Fibroblast of skin of abdomen (primary cell): ENCODE measurements at places on chromosomes 4 and X.

DNA sequence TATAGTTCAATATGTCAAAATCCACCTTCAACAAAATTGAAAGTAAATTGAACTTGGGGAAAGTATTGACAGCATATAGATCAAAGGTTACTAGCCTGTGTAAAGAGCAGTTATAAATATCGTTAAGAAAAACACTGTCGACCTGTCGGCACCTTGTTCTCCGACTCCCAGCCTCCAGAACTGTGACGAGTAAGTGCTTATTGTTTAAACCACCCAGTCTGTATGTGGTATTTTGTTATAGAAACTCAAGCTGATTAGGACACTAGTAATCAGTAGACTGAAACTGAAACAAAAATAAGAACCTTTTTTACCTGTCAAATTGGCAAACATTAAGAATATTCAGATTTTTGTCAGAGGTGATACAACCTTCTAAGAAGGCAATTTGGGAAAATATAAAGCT, 17.0 kb downstream of the HTT start:
- no peak for DNase-seq

- DNase-seq, result peak; percentile 39
These were observed 82.4 kb upstream of the PACRGL start for GRCh38 chr4:20617678-20618396.

DNA sequence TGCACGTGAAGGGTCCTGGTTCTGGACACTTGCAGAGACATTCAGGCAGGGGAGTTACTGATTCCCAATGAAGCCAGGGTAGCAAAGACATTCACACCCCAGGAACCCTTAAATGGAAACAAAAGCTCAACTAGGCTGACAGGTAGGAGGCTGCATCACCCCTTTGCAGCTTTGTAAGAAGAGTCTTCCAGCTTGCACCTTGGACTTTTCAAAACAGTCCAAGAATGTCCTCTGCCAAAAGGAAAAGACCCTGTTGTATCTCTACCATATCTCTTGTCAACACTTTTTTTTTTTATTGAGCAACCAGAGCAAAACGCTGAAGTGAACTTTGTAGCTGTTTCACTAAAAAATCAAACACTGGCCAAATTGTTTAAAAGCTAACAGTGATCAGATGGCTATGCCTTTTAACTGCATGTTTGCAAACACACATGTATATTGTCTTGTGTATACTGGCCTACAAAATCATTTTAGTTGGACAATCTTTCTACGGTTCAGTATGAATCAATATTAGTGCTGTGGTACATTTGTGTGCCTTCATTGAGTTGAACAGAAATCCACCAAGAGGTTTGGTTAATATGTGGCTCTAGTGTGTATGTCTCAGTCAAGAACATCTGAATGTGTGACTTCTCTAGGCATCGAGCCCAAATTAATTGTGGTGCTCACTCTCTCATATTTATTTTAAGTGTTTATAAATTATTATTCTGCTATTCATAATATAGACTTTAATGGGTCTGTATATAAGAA, 18.5 kb upstream of the WWC2 start:
- DNase-seq, result no peak

GRCh38 chrX:42398967-42399631, 378.9 kb downstream of the PPP1R2C start:
- DNase-seq, result no peak

DNA sequence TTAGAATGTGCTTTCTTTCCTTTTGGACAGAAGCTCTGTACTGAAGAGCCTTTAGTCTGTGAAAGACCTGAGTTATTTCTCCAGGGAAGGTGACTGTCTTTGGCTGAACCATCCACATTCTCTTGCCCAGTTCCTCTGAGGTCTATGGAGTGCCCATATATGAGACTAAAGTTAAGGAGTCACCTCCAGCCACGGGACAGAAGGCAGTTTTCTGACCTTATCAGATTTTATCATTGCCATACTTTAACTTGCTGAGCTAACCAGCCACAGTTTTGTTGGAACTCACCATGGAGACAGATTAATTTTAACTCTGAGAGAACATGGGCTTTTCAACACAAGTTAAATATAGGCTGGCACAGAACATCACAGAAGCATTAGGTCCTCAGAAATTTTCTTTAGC, 26.3 kb downstream of the IL1RAPL1 start:
- no peak for DNase-seq

- DNase-seq, result no peak
These were observed 546.5 kb upstream of the FAT1 start for GRCh38 chr4:187270154-187270553.

- no peak for DNase-seq
These were observed 11.7 kb upstream of the NUDT9 start for GRCh38 chr4:87410679-87411078.

DNA sequence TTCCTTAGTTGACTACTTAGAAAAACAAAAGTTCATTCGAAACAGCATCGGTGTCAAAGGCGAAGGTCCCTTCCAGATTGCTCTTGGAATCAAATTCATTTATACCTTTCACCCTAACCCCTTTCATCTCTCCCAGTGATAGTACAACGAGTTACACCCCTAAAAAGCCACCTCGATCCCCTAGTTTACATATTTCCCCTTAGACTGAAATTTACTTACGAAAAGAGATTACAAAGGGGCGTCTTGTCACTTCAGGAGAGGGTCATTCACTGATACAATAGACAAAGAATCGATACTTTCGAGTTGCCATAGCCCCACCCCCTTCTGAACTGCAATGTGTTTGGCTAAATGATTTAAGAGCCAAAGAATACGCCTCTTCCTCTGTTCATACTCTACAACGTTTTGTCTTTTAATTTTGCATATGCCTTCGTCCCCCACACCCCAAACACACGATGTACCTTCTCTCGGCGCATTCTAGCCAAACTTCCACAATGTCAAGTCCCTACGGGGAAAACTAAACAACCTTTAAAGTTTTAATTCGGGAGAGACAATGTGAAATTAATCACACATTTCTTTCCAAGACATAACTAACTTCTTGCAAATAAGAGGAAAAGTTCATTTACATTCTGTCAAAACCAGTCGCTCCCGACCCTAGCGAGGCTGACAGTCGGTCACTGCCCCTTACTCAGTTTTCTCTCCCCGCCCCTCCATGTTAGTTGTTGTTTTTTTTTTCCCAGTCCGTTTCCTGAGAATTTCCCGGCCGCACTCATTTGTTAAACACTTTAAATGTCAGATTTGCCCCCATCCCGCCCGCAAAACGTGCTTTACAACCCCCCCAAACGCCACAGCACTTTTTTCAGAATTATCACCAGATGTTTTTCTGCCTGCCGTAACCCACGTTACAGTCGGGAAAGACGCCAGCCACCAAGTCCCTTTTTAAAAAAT, 88.6 kb downstream of the HPRT1 start:
- peak; percentile 42 for DNase-seq

DNA sequence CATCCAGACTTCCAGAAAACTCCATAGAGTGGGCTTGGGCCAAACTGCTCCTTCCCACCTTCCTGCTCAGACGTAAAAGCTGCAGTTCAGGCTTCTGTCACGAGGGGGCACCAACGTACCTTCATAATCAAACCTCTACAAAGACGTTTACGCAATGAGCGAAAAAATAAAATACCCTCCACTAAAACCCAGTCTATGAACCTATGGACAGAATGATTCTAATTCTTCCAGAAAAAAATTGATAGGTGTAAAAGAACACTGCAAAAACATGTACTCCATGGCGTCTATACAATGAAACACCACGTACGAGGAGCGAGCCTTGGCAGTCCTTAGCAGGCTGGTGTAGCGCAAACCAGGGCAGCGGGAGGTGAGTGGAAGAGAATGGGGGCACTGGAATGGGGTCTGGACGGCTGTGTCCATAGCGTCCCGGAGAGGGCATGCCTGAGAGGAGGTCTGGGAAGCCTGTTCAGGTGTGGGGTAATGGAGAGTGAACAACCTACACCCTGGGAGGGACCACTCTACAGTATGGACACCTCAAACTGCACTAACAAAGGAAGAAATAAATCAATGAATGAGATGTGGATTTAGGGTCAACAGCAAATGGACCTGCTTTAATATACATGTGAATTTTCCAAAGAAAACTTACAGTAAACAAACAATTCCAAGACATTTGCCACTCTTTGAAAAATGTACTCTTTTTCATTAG, 14.4 kb upstream of the RAB40A start:
- peak; percentile 61 for DNase-seq

DNA sequence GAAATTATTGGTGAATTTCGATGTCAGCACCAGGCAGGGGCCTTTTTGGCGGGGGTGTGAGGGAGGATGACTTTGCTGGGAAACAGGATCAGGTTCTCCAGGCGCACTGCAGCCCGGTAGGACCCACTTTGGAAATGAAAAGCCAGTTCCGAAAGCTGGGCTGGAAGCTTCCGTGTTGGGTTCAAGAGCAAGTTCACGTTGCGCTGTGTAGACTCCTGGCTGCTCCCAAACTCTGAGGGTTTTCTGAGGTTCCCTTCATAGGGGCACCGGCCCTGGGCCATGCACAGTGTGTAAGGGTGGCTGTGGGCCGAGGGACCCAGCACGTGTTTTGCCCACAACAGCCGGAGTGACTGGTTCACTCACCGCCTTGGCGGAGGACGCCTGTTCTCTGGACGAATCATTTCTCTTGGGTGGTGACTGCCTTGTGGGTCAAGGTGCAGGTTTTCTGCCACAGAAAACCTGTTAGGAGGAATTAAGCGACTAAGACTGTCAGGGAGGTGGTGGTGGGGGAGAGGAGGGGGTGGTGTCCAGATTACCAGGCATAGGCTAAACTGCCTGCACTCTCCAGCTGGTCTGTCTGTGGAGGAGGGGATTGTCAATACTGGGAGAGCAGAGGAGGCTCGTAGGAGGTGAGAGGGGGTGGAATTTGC, 8.0 kb downstream of the SHOX start:
- no peak for DNase-seq

DNA sequence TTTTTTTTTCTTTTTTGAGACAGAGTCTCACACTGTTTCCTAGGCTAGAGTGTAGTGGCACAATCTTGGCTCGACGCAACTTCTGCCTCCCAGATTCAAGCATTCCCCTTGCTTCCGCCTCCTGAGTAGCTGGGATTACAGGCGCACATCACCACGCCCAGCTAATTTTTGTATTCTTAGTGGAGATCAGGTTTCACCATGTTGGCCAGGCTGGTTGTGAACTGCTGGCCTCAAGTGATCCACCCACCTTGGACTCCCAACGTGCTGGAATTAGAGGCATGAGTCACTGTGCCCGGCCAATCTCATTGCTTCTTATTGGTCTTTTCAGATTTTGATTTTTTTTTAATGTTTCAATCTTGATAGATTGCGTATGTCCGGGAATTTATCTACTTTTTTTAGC, 124.4 kb downstream of the NBDY start:
- no peak for DNase-seq
